CD4-positive, alpha-beta T cell treated with Interleukin-21 for 1 hour (primary cell): ENCODE measurements at places on chromosomes 2 and 18.

DNA sequence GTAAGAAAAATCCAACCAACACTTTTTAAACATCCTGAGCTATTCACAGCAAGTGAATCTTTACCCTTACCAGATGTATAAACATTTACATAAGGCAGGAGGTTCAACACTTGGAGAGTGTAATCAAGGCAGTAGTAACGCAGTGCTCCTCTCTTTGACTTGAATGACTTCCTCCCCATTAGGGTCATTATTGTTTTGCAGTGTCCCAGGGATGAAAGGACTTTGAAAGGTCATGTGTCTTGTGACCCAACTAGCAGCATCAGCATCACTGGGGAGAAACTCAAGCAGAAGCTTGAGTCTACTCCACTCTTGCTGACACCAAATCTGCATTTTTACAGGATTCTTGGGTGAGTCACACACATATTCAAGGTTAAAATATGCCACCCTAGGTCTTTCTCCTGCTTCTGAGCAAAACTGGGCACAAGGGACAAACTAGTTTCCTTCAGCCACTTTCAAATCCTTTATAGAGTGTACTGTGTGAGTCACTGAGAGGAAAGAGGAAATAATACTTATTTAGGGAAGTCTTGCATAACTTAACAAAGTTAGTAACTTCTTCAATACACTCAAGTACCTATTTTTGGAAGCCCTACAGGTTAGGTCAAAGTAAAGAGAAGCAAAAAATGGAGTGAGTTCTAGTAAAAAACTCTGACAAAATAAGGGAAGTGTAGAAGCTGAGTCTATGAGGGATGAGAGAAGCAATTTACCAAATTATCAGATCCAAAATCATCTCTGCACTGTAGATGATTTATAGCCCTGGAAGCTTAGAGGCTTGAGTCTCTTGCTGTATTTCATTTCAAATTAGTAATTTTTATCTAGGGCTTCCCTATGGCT is 51.0 kb upstream of the EML4 start:
- peak; percentile 34 for DNase-seq

- no peak for DNase-seq
These were observed 29.0 kb upstream of the ACVR1 start for GRCh38 chr2:157905092-157905491.

DNA sequence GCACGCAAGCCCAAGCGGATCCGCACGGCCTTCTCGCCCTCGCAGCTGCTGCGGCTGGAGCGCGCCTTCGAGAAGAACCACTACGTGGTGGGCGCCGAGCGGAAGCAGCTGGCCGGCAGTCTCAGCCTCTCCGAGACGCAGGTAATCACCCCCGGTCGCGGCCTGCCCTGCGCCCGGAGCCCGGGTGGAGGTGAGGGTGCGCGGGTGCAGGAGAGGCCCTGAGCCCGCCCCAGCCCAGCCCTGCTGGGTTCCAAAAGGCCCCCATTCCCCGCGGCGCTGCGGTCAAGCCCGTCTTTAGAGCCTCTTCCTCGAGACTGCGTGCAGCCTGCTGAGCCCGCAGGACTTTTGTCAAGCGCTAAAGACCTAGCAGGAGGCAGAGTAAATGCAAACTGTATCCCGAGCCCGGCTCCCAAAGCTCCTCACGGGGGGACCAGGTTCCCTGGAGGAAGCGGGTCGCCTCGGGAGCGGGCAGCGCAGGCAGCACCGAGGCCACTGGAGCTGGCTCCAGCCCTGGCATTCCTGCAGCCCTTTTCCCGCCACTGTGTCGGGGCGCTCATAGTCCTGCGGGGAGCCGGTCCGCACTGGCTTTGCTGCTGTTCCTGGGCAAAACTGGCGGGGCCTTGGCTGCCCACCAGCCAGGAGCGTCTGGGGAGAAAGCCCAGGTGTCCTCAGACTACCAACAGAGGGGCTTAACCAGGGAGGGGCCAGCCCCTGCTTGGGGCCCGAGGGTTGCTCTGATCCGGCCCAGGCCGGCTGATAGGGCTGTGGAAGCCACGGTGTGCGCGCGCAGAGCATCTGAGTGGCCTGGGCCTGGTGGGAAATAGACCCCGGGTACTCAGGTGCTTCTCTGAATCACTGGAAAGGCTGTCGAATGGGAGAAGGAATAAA is 7.3 kb downstream of the EMX1 start:
- no peak for DNase-seq

DNA sequence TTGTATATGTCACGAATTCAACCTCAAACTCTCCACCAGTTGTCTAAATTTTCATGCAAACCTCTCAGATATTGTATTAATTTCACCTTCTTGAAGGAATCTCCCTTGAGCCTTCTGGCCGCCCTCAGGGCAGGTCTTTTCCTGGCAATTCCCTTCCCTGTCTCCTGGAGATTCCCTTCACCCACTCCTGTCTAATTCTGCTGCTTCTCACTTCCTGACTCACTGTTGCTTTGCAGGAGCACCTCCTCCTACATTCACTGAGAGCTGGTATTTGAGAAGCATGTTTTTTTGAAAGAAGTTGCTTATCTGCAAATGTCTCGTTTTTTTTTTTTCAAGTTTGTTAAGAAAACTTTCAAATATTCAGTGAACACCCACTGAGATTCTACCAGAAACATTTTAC is 79.9 kb upstream of the OTOS start:
- no peak for DNase-seq

DNA sequence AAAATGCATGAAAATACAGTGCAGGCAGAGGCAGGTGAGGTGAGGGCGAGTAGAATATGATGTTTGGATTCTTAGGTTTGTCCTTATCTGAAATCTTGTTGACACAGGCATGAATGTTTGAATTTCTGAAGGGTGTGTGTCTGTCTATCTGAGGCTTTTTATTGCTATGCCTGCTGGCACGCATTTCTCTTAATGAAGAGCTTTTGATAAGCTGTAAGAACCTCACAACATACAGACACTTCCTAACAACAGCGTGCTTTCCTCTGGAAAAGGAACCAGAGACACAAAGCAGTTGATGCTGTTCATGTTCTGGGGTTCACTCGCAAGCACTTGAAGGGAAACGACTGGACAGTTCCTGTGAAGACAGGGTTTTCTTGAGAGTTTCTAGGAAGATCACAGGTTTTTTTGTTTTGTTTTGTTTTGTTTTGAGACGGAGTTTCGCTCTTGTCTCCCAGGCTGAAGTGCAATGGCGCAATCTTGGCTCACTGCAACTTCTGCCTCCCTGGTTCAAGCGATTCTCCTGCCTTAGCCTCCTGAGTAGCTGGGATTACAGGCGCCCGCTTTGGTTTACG is 33.3 kb upstream of the CABLES1 start:
- DNase-seq, result no peak

- DNase-seq, result no peak
These were observed 122.2 kb upstream of the CCDC195 start for GRCh38 chr2:224838335-224838734.

DNA sequence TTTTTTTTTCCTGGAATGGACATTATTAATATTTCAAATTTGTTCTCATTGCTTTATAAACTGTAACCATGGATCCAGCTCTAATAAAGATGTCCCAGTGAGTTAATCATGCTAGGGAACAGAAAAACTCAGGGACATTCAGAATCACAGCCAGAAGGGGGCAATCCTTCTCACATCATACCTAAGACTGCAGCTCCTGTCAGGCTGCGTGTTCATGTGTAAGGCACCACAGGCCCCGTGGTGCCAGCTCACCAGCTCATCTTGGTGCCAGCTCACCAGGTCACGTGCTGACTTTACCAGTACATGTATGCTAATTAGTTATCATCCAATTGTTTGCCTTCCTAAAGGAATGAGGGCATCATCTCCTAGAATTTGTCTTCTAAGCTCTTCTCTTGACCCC is 84.7 kb upstream of the NEDD4L start:
- DNase-seq, result no peak

- no peak for DNase-seq
These were observed 170.7 kb downstream of the ZNF804A start for GRCh38 chr2:184769023-184769422.

- DNase-seq, result no peak
These were observed 59.3 kb upstream of the MAP4K4 start for GRCh38 chr2:101638181-101638711.

DNA sequence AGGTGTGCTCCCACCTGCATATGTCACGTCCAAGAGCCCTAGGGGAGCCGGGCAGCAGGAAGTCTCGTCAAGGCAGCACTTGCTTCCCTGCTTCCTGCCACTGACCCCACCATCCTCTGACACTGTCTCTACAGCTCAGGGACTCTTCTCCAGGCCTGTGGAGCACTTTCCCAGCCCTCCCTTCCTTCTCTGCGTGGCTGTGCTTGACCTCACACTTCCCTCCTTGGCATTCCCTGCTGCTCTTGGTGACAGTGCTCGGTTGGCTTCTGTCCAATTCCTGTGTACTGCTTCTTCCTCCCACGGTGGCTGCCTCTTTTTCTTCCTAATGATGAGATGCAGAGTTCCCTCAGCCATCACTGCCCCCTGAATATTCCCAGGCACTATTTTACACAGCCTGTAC is 2.8 kb downstream of the CIDEA start:
- DNase-seq, result no peak

DNA sequence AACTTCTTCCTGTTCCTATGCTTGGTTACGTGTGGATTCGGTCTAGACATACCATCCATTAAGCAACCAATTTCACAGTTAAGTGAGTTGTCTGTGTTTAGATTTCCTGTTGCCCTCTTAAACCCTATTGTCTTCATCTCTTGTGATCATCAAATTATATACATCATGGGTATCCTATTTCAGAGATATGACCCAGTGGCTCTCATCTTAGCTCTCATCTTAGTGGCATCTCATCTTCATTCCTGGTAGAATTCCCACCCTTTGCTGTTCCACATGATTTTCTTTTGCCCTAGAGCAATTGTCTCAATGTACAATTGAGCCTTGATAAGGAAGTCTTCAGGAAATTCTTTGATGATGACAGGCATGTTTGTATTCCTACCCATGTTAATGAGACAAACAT is 29.4 kb upstream of the FN1 start:
- no peak for DNase-seq

GRCh38 chr2:196591004-196591403 is 48.5 kb upstream of the CCDC150 start:
- DNase-seq, result no peak

DNA sequence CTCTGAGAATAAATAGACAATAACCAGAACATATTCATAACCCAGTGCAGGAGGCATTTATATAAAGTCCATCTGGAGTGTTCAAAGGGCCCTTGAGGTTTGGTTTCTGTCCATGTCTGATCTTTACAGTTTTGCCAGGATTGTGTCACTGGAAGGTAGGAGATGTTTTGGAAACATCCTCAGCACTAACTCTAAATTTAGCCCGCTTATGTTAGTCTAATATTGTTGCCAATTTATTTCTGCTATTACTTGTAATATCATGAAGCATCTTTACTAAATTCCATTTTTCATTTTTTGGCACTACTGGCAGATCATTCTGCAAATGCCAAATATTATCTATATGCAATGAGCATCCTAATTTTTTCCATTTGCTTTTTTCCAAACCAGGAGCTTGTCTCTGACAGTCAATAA is 22.4 kb upstream of the REV1 start:
- DNase-seq, result no peak

DNA sequence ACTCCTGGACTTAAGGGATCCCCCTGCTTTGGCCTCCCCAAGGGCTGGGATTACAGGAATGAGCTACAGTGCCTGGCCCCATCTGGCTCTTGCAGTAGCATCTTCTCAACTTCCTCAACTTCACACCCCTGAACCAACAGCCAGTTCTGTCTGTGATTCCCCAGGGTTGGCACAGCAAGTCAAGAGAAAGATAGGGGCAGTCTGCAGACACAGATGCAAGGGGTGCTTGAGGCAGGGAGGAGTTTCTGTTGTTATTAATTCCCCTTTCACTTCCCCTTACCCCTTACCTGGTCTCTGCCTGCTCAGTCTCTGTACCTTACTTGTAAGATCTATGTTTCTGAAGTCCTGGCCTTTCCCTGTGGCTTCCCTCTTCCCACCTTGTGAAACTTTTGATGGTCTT is 54.1 kb upstream of the MEX3C start:
- no peak for DNase-seq

DNA sequence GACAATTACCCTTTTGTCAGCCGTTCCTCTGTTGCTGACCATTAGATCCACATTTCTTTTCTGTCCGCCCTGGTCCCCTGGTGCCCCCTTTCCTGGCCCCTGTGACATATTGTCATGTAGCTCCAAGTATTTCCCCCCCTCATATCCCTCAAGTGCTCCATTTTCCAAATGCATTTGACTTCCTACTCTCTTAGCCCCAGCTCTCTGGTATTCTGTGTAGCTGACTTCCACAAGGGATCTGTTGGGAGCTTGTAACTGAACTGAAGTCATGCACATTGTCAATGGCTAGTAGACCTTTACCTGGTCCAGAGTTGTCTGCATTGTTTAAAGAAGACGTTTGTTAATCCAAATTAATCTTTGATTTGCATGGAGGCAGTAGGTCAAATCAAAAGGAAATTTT is 34.8 kb downstream of the LIPG start:
- no peak for DNase-seq

- DNase-seq, result no peak
These were observed 232.6 kb upstream of the SKOR2 start for GRCh38 chr18:47484068-47484467.

GRCh38 chr2:3602553-3603339 is 7.8 kb downstream of the COLEC11 start:
- no peak for DNase-seq

GRCh38 chr2:137050949-137051348 is 285.6 kb downstream of the THSD7B start:
- no peak for DNase-seq
